ENCODE measurements at places on chromosomes 5 and 9.

DNA sequence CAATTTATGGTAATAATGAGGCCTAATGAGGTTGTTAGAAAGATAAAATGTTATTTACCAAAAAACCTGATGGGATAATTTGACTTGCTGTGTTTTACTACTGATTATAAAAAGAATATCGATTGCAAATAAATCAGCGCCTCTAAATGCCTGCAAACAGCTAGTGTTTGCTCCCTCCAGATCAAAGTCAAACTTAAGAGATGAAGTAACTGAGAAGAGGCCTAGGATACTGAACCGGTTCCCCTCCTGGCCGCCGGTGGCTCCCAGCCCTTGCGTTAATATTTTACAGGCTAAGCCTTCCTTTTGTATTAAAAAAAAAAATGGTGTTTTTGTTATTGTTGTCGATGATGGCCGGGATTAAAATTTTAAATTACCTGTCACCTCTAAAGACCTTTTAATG lies 2.6 kb downstream of the IRX1 start:
- DNase-seq = no peak

GRCh38 chr9:38226491-38226951 lies 157.5 kb upstream of the SHB start:
- no peak for DNase-seq

DNA sequence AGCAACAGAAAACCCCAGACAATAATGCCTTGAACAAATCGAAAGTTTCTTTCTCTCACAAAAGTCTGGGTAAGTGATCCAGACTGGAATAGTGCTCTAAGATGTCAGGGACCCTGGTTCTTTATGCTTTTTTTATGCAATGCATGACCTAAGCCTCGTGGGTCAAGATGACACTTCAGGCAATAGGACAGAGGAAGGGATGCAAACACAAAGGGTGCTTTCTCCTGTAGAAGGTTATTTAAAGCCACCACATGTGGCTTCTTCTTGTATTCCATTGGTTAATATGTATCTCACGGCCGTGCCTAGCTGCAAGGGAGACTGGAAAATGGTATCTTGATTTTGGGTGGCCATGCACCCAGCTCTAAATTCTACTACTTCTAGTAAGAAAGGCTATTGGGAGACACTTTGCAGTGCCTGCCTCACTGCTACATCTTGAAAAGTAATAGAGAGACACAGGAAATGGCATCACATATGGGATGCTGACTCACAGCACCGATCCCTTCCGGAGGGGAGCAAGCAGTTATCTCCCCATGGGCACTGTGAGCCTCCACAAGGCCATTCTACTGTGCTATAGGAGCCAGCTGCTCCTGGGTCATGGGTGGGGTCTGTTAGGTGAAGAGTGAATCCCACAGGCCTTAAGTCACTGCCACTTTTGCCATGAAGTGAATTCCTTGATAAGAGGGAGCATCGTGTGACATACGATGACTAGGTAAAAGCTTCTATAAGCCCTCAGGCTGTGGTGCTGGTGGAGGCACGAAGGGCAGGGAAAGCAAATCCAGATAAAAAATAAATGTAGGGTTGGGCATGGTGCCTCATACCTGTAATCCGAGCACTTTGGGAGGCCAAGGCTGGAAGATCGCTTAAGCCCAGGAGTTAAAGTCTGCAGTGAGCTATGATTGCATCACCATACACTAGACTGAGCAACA lies 32.5 kb upstream of the RAB14 start:
- DNase-seq = no peak

- no peak for DNase-seq
Observed at GRCh38 chr9:8694983-8695588, 895.5 kb upstream of the DMAC1 start.

- DNase-seq = no peak
Observed at GRCh38 chr9:121253821-121254501, 14.0 kb upstream of the GSN start.

DNA sequence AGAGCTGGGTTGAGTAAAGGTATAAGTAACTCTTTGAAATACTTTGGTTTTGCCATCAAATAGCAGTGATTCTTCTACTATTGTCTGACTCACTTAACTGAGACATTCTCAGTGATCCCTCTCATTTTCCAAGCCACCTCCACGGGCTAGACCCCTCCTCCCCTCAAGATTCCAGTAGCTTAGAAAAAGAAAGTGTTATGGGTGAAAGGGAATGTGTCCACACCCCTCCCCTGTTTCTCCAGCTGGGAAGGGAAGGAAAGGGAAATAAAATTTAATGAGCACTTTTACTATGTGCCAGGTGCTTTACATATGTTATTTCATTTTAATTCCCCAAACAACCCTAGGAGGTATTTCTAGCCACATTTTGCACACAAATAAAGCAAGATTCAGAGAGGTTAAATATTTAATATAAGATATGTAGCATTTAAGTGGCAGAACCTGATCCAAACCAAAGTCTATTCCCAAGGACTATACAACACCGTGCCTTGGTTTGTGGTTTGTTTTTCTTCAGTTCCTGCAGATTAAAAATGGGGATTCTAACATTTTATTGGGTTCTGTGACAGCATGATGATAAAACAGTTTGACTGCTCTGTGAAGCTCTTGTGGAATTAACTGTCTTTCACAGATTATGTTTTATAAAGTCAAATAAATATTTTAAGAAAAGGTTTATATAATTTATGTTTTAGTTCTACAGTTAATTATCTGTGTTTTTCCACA lies 135.9 kb downstream of the ZSWIM6 start:
- no peak for DNase-seq

- DNase-seq = no peak
Observed at GRCh38 chr9:108182950-108183381, 672.8 kb downstream of the ACTL7B start.

DNA sequence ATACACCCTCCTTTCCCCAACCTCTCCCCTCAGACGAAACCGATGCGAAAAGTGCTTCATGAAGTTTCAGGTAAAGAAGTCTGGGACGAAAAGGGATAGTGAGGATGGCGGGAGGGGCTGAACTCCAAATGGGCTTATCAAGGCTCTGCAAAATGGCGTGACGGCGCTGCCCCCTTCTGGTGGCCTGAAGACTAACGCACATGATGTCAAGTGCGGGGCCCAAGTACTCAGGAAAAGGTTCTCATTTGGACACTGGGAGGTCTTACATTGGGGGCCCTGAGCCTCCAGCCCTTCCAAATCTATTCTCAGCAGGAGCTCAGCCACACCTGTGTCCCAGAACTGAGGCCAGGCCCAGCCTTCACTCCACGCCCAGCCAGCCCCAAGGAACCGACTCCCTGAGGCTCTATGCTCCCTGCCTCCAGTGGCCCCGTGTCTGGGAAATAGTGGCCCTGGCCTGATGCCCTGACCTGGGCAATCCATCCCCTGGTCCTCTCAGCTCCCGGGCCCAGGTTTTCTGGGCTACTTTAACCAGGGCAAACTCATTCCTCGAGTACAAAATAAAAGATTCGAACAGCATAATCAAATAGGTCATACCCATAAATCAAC lies 119.9 kb downstream of the KCNIP1 start:
- DNase-seq = no peak

DNA sequence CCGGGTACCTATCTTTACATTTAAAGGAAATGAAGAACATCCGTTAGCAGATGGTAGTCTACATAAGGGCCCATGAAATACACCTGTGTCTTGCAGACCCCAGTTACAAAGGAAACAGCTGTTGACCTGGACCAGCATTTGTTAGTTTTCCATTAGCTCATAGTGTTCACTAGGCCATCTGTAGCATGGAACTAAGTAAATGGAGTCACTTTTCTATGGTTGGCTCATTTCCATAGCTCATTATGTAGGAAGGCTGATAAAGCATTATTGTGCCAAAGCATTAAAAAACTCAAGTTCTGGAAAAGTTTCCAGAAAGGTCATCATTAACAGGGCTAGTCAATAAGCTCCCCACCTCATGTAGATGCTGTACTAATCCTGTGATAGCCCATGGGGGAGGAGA lies 62.1 kb downstream of the PCSK1 start:
- no peak for DNase-seq

GRCh38 chr5:98106116-98107031 lies 667.1 kb upstream of the RGMB start:
- DNase-seq = no peak

- no peak for DNase-seq
Observed at GRCh38 chr9:86944796-86945727, 2.2 kb downstream of the GAS1 start.

DNA sequence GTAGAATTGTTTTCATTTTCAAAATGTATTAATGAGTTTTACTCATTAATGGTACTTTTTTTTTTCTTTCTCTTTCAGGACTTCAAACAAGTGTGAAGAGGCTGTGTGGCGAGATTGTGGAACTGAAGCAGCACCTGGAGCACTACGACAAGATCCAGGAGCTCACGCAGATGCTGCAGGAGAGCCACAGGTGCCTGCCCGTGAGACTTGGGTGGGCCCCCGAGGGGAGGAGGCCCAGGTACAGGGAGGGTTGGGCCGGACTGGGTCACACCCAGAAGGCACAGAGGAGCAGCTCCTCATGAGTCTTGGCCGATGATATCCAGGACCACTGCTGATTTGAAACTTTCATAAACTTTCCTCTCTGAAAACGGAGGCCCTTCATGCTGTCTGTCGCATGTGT lies 35.6 kb downstream of the CEP72 start:
- no peak for DNase-seq

- DNase-seq = no peak
Observed at GRCh38 chr9:76618762-76619161, 145.5 kb upstream of the PCA3 start.

DNA sequence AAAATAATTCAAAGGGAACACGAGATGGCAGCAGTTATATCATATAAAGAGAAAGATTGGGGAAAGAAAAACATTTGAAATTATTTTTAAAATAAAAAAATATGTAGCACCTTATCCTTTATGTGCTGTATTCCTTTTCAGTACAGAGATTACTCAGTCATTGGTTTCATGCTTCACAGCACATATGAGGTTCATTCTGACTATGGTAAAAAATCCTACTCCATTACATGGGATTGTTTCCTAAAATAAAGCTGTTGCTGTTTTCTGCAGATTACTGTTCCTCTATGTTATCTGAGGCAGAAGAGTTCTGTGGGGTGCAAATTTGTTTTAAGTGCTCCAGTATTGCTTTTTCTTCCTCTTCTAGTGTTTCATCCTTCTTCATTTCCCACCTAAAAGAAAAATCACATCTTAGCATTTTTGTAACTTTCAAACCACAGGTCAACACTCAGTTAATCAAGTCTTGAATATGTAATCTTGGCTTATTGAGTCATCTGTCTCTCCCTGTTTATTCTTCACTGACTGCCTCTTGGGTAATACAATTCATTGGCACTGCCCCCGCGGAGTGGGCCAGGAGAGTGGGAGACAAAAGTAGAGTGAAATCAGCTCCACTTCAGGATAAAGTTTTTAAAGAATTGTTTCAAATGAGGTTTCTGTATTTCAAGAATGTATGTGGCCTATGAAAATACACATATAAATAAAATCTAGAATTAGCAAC lies 412.5 kb upstream of the POU5F2 start:
- DNase-seq = no peak

DNA sequence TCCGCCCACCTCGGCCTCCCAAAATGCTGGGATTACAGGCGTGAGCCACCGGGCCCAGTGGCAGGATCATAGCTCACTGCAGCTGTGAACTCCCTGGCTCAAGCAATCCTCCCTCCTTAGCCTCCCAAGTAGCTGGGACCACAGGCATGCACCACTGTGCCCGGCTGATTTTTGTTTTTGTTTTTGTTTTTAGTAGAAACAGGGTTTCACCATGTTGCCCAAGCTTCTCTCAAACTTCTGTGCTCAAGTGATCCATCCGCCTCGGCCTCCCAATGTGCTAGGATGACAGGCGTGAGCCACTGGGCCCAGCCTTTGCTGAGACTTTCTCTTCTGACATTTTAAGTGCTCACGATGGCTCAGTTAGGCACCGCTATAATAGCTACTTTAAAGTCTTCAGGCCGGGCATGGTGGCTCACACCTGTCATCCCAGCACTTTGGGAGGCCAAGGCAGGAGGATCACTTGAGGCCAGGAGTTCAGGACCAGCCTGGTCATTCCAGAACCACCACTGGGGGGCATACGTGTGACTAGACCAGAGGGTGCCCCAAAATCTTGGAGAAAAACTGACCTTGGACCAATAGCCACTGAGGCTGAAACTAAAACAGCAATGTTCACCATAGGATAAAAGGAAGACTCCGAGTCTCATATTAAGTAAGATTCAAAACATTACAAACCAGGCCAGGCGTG lies 3.1 kb upstream of the ENTPD8 start:
- DNase-seq = no peak

DNA sequence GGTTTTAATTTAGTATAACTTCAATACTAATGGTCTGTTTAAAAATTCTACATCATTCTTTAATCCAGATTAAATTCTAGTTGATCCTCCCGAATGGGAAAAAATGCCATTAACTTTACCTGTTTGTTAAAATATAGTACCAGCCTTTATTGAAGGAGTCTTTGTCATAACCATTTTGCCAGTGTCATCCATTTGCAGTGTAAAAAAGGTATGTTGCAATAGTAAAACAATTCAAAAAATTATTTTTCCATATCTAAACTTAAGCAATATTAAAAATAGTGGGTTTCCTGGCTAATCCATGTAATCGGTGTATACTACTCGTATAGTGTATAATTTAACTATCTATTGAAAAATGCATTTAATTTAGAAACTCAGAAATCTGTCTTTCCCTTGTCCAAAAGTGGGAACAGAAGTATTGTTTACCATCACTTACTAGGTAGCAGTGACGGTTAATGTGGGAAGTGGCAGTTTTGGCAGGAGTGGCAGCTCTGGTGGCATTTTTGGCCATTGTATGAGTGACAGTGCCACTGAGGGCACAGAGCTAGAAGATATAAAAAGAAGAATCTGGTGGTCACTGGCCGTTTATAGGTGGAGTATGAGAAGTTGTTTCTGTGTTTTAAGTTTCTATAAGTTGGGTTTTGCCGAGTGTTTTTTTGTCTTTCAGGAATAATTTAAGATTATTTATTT lies 1.9 kb downstream of the AP3S1 start:
- no peak for DNase-seq

- no peak for DNase-seq
Observed at GRCh38 chr5:83034036-83034435, 43.2 kb downstream of the TMEM167A start.

DNA sequence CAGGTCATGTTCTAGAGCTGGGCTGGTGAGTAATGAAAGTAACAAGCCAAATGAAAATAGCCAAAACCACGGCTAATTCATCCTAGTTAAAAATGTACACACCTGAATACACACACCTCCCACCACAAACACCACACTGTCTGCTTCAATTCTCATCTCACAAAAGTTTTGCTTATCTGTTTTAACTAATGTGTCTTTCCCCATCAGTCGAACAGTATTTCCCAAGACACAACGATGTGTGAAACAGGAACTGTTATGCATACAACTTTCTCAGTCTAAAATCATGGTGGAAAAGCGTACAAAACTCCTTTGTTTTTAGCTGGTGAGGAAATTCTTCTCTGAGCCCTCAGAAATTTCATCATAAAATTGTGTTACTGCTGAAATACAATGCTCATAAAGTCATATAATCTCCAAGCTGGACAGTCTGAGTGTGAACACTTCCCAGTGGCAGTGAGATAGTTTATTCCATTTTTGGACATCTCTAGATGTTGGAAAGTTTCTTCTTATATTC lies 242.4 kb downstream of the EFNA5 start:
- DNase-seq = no peak

Data from stimulated activated CD8-positive, alpha-beta memory T cell treated with anti-CD3 and anti-CD28 coated beads, Interleukin-7, amount 100 ng/mL, for 1 hour (primary cell).